ENCODE measurements at places on chromosomes 2 and 18.
A peak's percentile ranks its signal among the peaks of the same experiment; 100 is the strongest.

GRCh38 chr2:168622559-168622958, 166.5 kb downstream of the CERS6 start:
- peak; percentile 27 for DNase-seq

- no peak for DNase-seq
These were observed 44.8 kb upstream of the SYT4 start for GRCh38 chr18:43322132-43322531.

DNA sequence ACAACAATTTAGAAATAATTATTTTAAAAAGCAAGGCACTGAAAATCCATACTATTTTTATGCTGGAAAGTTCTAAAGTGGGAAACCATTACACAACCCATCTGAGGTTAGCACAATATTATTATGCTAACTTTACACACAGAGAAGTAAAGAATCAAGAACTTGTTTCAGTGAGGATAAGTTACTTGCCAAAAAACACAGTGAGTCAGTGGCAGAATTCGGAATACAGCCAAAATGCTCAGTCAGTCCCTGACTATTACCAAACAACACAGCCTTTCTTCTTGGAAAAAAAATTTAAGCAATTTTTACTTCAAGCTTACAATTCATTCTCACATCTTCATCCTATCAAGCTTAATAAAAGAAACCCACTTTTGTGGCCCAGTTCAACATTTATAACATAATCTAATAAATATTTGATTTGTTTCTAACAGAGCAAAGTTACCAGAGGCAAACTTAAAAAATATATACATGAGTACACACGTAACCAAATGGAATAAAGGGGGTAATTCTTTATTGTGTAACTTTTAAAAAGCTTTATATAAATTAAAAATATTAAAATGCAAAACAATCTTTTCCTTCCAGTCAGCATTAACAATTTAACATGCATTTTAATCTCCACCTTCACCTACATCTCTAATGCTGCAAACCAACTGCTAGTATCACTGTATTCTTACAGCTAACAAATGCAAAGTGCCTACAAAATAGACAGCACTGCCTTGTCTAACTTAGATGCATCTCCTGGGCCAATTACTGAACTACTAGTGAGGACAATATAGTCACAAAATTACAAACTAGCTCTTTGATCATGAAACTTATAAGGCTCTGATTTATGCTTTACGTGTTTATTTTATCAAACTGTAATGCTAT, 55.2 kb downstream of the CCDC88A start:
- no peak for DNase-seq

DNA sequence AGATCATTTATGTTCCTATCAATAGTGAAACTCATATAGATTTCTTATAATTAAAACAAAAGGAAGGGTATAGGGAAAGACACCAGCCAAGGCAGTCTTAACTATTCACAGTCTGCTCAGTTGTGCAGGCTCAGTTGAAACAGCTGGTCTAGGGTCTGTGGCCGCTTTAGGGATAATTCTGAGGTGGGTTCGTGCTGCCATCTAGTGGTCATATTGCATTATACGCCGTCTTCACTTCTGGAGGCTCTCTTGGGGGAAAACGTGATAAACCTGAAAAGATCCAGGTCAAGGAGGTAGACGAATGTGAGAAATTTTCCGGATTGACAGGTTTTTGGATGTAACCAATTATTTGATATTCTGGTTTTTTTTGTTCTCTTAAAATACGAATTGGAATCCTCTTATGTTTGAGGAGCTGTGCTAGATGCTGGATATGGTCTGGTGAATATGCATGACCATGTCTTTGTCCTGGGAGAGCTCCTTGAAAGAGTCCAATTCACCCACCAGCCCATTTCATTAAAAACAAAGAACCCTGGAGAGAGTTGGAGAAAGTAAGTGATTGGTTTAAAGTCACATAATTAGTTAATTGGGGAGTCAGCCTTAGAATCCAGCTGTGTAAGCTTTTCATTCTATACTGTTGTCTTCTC, 492.4 kb downstream of the PLCL1 start:
- peak; percentile 16 for DNase-seq

DNA sequence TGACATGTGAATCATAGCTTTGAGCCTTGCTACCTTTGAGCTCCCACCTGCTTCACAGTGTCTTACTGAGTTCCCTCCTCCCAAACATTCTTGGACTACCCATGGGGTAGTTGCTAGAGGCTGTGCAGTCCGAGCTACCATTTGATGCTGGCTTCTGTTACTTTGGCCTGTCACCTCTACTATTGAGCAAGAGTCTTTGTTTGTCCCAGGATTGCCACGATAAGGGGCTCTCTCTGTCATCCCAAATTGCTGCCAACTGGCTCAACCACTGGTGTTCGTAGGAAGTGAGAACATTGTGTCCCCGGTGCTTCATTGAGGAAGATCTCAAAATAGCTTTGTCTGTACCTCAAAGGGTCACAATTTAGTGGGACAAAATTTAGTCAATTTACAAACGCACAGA, 59.1 kb upstream of the PAX8 start:
- DNase-seq = no peak

DNA sequence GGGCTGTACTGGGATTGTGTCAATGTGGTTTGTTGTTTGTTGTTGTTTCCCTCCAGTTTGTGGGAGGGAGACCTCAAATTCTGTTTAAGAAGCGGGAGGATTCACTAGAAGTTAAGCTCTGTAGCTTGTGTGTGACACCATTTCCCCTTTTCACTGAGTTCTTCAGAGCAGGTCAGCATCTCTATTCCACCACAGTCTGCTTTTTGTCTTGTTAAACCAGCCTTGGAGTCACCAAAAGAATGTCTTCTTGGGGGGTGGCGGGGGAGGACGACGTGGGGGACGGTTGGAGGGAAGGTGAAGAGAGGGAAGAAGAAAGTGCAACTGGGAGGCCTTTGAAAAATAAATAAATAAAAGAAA, 2.3 kb upstream of the BCL11A start:
- DNase-seq = no peak

GRCh38 chr2:128438091-128438490, 119.4 kb upstream of the HS6ST1 start:
- DNase-seq = no peak

Measured in RCC 7860 (cell line).